ENCODE measurements at places on chromosomes 5 and 9. TPM values are rescaled to one million over a fixed set of nuclear protein-coding genes. Genes with fewer than 3 reads are reported as not detected.

DNA sequence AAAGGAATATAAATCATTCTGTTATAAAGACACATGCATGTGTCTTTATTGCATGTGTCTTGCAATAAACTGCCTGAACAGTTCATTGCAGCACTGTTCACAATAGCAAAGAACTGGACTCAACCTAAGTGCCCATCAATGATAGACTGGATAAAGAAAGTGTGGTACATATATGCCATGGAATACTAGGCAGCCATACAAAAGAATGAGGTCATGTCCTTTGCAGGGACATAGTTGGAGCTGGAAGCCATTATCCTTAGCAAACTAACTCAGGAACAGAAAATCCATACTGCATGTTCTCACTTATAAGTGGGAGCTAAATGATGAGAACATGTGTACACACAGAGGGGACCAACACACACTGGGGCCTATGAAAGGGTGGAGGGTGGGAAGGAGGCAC is 63.7 kb upstream of the CHD1 start:
- no peak for DNase-seq

GRCh38 chr5:72633649-72634048 is 126.4 kb upstream of the ZNF366 start:
- peak; percentile 82 for DNase-seq

SLC6A3 gene
- not detected for total RNA-seq

DNA sequence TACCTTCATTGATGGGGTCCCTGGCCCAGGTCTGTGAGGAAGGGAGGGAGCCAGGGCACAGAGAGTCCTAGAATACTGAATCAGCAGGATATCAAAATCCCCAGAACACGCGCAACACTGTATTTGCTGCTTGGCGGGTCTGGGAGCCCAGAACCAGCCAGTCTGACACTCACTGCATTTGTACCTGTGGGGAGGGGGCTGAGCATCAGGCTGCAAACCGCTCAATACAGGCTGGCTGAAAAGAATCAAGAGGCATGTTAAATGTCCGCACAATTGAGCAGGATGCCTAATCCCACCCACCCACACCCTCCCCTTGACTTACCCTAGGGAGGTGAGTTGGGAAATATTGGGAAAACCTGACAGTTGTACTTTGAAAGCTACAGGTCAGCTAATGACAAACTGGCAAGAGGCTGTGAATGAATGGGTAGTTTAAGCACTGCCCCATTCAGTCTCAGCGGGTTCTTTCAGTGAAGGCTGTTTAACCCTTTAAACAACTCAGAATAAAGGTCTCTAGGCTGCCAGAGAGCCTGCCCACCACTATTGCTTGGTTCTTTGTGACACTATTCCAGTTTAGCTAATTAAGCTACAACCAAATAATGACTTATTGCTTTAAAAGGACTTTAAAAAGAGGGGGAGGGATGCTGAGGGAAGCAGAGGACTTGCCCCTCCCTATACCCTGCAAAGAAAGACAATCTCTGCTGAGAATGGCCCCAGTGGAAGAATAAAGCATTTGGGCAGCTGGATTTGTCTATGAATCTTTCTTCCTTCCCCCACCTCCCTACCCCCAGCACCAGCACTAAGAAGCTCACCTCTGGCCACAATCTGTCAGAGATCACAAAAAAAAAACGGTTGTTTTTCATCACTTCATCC is 5.0 kb downstream of the SPRY4 start:
- no peak for DNase-seq

TAF9 gene
- 127 TPM for total RNA-seq

DNA sequence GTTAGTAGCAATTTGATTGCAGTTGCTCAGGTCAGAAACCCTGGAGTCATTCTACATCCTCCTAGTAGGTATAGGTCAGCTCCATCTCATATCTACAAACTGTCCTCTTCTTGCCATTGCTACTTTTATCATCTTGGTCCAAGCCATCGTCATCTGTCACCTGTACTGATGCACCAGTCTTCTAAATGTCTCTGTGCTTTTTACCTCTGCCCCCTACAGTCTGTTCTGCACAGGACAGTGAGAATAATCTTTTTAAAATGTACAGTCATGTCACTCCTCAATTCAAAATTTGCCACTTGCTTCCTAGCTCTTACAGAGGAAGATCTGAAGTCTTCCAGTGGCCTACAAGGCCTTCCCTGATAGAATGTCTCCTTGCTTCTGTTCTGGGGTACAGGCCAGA is 6.8 kb downstream of the NNT start:
- no peak for DNase-seq

DNA sequence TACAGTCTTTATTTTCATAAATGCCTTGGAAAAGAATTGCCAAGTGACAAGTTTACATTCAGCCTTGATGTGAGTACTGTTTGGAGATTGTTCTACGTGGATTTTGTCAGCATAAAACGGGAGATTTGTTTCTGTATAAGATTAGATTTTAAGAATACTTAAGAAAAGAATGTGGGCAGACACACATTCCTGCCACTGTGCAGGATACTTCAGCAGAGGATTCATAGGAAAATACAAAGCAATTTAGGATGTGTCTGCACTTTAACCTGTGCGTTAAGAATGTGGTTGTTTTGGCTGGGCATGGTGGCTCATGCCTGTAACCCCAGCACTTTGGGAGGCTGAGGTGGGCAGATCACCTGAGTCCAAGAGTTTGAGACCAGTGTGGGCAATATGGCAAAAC is 37.2 kb downstream of the GPR107 start:
- DNase-seq = peak; percentile 6

GRCh38 chr5:150765799-150766169 is 7.0 kb upstream of the DCTN4 start:
- no peak for DNase-seq

- DNase-seq = no peak
Observed at GRCh38 chr5:1288439-1289335, 6.2 kb downstream of the TERT start.

SLC6A7 gene
- not detected for total RNA-seq

DNA sequence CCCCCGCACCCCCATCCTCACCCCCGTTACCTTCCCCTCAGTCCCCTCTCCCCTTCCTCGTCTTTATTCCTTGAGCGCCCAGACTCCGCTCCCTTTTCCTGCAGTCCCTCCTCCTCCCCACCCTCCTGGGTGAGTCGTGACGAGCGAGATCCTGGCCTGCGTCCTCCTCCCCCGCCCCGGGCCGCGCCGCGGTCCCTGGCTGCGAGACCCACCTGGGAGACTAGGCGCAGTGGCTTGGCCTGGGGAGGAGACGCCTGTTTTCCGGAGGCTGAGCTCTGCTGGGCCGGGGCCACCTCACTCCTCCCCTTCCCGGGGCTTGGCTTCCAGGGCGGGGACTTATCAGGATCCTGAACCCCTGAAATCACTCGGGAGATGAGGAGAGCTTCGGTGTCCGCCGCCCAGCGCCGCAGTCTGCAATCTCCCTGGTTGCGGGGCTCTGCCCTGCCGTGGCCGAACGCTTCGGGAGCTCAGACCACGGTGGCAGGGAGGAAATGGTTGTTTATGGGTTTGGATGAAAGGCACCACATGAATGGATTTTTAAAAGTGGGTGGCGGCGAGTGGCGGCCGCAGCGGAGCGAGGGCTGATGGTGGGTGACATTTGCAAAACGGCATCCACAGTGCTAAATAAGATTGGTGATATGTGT is 984 bp downstream of the STXBP1 start:
- peak; percentile 57 for DNase-seq

DNA sequence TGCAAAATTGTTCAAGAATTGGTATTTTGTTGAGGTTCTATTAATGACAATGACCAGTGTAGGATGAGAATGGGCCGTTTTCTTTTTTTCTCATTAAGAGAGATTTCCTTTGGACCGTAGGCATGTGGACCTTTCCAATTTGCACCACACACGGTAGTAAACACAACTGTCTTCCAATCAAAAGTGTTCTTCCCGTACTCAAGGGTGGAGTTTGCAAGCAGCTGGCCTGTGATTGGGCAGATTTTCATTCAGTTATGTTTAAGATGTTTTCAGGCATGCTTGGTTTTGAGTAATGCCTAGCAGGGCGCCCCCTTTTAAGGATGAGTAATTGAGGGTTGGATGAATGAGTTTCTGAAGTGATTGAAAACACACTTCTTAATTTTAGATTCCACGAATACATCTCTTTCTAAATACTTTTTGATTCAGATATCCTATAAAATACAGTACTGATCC is 2.5 kb downstream of the KDM3B start:
- peak; percentile 77 for DNase-seq

POU5F2 gene
- 1.1 TPM for total RNA-seq

PLAC8L1 gene
- not detected for total RNA-seq

- peak; percentile 64 for DNase-seq
Observed at GRCh38 chr5:126124706-126125345, 298.4 kb upstream of the GRAMD2B start.

GRCh38 chr9:79565245-79565644 is 6.5 kb upstream of the TLE4 start:
- DNase-seq = peak; percentile 72

- DNase-seq = no peak
Observed at GRCh38 chr9:91182429-91183225, 179.1 kb downstream of the AUH start.

HAPLN1 gene
- total RNA-seq = 0.56 TPM

SLC6A19 gene
- not detected for total RNA-seq

GRCh38 chr5:169744336-169744735 is 107.3 kb downstream of the DOCK2 start:
- no peak for DNase-seq

DNA sequence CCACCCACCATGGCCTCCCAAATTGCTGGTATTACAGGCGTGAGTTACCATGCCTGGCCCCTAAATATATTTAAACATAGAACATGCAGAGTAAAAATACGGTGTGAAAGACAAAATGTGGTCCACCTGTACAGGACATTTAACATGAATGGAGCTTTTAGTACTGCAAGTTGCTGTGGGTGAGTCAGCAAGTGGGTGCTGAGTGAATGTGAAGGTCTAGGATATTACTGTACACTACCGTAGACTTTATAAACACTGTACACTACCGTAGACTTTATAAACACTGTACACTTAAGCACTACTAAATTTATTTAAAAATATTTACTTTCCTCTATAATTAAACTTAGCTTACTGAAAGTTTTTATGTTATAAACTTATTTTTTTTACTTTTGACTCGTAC is 317.8 kb downstream of the PRDM9 start:
- no peak for DNase-seq

- no peak for DNase-seq
Observed at GRCh38 chr5:66066826-66067225, 77.3 kb upstream of the SREK1 start.

GRCh38 chr5:174433098-174433497 is 291.3 kb upstream of the MSX2 start:
- no peak for DNase-seq
